Activated CD4-positive, alpha-beta memory T cell treated with anti-CD3 and anti-CD28 coated beads for 36 hours (primary cell): ENCODE measurements at places on chromosomes 1 and 21. TPM values are rescaled to one million over a fixed set of nuclear protein-coding genes. Genes with fewer than 3 reads are reported as not detected.

- no peak for DNase-seq
Measured at GRCh38 chr1:15192916-15193550, 39.5 kb downstream of the TMEM51 start.

DNA sequence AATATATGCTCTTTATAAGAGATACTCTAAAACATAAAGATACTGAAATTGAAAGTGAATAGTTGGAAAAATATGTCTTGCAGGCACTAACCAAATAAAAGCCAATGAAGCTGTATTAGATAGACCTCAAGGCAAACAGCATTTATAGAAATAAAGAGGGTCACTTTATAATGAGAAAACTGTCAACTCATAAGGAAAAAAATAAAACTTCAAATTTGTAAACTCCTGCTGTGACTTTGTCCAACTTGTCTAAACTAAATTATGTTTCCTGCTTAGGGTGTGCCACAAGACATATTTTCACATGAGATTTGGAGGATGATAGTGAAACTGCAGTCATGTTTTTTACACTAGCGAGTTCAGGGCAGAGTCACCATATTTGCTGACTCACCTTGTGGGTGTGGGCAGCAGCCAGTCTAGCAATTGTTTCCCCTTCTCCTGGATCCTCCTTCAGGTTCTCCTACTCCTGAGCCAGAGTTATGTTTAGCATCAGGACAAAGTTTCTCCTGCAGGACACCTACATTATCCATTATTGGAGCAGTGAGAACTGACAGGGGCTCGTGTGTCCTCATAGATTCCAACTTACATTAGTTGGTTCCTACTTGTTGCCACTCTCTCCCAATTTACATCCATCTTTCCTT is 43.8 kb downstream of the CD53 start:
- DNase-seq = peak; percentile 54

- no peak for DNase-seq
Measured at GRCh38 chr1:33322109-33322508, 1.2 kb upstream of the A3GALT2 start.

DNA sequence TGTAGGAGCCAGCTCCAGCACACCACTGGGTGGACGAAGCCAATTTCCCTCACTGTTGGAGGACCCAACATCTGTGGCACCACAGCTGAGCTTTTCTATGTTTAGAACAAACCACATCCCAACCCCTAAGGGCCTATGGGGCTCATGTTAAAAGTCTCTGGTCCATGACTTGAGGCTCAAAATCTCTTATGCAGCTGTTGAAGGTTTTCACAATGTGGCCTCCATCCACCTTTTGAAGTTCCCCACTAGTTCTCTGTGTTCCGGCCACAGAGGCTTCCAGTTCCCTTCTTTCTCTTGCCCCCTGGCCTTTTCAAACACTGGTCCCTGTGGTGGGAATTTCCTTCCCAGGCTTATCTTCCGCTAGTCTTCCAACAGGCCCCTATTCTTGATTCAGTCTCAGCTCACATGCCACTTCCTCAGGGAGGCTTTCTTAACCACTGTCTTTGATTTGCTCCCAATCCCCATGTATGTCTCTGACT is 3.9 kb upstream of the IFNLR1 start:
- no peak for DNase-seq

- DNase-seq = no peak
Measured at GRCh38 chr1:63064135-63064534, 258.2 kb upstream of the FOXD3 start.

DNA sequence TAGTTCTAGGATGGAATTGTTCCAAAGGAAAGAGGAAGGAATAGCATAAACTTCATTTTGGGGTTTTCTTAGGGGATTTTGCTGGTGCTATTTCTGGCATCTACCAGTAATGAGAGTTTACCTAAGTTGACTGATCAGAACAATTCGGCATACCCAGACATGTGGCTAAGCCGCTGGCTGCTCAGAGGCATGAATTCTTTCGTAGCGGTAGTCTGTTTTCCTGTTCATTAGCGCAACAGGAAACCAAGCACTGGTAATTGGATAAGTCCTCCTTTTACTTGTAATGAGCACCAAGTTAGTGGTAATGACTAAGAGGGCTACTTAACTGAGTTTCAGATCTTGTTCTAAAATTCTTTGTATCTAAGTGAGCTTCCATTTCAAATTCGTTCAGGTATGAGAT is 38.6 kb downstream of the C21orf91 start:
- DNase-seq = peak; percentile 66

GRCh38 chr1:34406377-34406776 is 229.7 kb downstream of the C1orf94 start:
- DNase-seq = no peak

The GPR25 gene
- total RNA-seq = not detected

DNA sequence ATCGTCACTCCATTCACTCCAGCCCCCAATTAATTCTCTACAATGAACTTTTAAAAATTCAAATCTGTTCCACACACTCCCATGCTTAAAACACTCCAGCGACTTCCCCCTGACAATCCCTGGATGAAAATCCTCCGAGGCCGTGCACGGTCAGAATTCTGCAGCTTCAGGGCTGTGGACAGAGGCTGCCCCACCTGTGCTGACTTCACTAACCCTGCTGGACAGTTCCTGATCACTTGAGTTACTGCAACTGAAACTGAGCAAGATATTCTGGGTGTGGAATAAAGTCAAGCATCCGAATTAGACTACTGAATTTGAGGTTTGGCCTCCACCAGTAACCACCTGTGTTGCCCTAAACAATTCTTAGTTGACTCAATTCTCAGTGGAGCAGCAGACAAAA is 1.0 kb upstream of the JAK1 start:
- no peak for DNase-seq

GRCh38 chr1:161266202-161266601 is 7.7 kb downstream of the PCP4L1 start:
- DNase-seq = no peak

DNA sequence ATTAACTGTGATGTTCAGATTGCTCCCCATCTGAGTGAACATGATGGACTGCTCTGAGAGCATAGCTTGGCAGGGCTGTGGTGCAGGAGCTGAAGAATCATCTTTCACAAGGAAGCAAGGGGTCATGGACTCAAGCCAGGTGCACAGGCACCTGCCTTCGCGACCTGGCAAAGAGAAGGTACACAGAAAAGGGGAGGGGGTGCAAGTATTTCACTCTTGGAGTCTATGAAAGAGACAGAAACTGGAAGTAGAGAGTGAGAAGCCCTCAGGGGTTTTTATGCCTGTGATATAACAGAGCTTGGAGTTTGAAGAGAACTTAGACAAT is 232.6 kb upstream of the PLXNA2 start:
- no peak for DNase-seq
